ENCODE measurements at places on chromosomes 16 and 17. TPM values are rescaled to one million over a fixed set of nuclear protein-coding genes. Genes with fewer than 3 reads are reported as not detected.

The OR3A2 gene
- 0.15 TPM for total RNA-seq

The C1QTNF8 gene
- not detected for total RNA-seq

DNA sequence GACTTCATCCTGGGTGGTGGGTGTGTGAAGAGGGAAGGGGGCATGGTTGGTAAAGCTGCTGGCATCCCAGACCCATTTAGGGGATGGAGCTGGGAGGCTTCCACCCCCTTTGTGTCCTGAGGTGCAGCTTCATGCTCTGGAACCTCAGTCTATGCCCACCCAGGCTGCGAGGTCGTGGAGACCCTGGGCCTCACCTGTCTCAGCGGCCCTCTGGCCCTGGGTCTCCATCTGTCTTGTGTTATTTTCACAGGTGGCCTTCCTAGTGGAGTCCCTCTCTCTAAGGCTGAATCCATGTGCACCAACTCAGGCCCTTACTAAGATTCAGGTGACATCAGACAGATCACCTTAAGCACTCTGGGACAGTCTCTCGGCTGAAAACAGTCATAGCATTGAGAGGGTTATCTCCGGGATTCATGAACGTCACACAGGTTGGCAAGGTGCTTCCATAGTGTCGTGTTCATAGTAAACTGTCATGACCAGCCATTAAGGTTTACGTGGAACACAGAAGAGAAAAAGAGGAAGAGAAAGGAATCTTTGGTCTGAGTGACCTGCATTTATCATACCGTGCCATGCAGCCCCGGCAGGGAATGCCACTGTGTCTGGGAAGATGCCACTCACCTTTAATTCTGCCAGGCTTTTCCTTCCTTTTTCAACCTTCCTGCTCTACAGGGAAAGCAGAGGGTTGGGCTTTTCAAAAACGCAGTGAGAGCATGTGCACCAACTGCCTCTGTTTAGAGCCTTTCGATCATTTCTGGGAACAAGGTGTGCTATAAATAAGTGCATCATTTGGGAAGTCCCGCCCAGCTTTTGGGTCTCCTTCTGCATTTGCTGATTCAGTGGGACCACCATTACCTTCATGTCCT is 4.5 kb upstream of the FOXL1 start:
- no peak for DNase-seq
- H3K27me3 ChIP-seq: peaks cover 99% of the 10 kb centered on the region
- H3K27ac ChIP-seq: no peak overlapping the region
- no peaks in the 10 kb centered on the region for H3K36me3 ChIP-seq
- no peak overlapping the region for H3K4me3 ChIP-seq

The KRTAP9-4 gene
- not detected for total RNA-seq

The MAPT gene
- 1.4 TPM for total RNA-seq

- no peak for DNase-seq
- H3K4me1 ChIP-seq: peaks cover 20% of the 10 kb centered on the region
- no peak overlapping the region for H3K27ac ChIP-seq
- no peak overlapping the region for H3K4me3 ChIP-seq
Observed at GRCh38 chr16:86881861-86882273, 303.5 kb downstream of the FOXL1 start.

All from neural progenitor cell (in vitro differentiated cells).